ENCODE measurements at places on chromosomes 3 and 15.

GRCh38 chr15:85280203-85280602 lies 100.2 kb upstream of the AKAP13 start:
- no peak for DNase-seq

GRCh38 chr3:66322436-66322835 lies 101.6 kb downstream of the SLC25A26 start:
- DNase-seq, result no peak

GRCh38 chr15:42921342-42921731 lies 759 bp upstream of the TTBK2 start:
- DNase-seq, result peak; percentile 65

GRCh38 chr3:194620196-194620595 lies 13.0 kb downstream of the TMEM44 start:
- DNase-seq, result no peak

GRCh38 chr15:31050953-31051352 lies 50.6 kb downstream of the TRPM1 start:
- no peak for DNase-seq

- DNase-seq, result no peak
Measured at GRCh38 chr3:44596621-44597020, 11.9 kb downstream of the ZNF660 start.

DNA sequence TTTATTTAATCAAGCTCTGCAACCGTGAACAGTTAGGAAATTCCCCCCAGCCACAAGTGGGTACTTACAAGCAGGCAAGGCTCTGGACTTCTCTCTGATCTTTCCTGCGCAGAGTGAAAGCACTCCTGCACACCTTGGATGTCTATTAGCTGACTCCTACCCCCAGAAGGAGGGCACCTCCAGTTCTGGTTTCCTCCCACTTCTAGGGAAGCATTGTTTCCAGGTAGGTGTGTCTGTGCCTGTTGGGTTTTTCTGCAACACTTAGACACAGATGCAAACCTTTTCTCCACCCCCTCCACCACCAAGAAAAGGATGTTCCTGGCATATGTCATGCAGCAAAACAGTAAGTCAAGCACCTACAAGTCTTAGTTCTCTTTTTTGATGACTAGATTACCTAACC lies at the start of gene ZBED2:
ZBED2 (minus strand) TSS at position 115 of the 400 bp plus-strand sequence. CDS start 1,145 bp downstream, outside the sequence.
- no peak for DNase-seq

- no peak for DNase-seq
Measured at GRCh38 chr3:79994397-79994796, 226.6 kb upstream of the ROBO1 start.

DNA sequence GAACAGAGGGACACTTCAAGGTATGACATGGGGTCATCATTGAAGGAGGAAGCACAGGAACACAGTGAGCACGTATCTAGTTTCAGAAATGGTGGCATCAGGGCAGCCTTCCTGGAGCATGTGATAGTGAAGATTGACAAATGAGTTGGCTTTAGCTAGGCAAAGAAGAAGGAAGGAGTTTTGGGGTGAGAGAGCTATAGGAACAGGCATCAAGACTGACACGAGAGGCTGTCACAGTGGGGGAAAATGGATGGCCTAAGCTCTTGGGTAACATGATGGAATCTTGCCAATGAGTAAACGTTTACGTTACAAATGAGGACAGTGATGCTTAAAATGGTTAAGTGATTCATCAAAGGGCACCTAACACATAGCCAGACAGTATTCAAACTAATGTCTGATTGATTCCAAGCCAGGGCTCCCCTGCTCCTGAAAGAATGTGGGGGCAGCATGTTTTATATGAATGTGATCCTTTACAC lies 23.1 kb upstream of the GPR171 start:
- DNase-seq, result peak; percentile 39

All from CD4-positive, alpha-beta T cell (primary cell).